ENCODE measurements at places on chromosomes 7 and 10.

- peak; percentile 6 for DNase-seq
Observed at GRCh38 chr7:37052705-37053104, 328.4 kb upstream of the AOAH start.

DNA sequence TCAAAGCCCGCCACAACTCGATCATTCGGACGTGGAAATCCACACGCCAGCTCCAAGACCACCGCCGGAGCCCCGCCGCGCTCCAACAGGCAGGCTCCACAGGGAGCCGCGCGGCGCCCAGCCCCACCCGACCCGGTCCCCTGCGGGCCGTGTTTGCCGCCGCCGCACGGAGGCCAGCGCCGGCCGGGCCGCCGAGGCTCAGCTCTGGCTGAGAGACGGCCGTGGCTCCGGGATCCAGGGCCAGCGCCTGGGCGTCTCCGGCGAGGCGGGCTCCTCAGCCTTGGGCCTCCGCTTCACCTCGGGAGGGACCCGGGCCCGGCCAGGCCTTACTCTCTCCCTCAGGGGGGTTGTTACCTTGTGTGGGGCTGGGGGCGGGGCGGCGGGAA lies 333 bp downstream of the SMNDC1 start:
- DNase-seq = no peak

- no peak for DNase-seq
Observed at GRCh38 chr10:114975091-114975490, 37.1 kb downstream of the TRUB1 start.

GRCh38 chr7:14635955-14636354 lies 266.6 kb downstream of the DGKB start:
- DNase-seq = no peak

DNA sequence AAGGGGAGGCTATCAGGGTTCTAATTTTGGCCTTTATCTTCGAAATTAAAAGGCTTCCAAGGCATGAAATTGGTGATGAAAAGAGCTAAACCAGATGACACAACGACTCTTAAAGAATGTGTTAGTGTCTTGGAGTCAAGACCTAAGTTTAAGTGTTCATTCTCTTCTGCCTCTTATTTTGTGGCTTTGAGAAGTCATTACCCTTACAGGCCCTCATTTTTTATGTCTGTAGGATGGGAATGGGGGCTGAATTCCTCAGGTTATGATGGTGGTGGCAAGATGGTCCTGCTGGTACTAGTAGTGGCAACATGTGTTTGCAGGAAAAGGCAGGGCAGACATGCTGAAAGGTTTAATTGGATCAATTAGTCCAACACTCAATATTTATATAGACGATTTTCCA lies 15.4 kb downstream of the TAS2R60 start:
- DNase-seq = no peak

DNA sequence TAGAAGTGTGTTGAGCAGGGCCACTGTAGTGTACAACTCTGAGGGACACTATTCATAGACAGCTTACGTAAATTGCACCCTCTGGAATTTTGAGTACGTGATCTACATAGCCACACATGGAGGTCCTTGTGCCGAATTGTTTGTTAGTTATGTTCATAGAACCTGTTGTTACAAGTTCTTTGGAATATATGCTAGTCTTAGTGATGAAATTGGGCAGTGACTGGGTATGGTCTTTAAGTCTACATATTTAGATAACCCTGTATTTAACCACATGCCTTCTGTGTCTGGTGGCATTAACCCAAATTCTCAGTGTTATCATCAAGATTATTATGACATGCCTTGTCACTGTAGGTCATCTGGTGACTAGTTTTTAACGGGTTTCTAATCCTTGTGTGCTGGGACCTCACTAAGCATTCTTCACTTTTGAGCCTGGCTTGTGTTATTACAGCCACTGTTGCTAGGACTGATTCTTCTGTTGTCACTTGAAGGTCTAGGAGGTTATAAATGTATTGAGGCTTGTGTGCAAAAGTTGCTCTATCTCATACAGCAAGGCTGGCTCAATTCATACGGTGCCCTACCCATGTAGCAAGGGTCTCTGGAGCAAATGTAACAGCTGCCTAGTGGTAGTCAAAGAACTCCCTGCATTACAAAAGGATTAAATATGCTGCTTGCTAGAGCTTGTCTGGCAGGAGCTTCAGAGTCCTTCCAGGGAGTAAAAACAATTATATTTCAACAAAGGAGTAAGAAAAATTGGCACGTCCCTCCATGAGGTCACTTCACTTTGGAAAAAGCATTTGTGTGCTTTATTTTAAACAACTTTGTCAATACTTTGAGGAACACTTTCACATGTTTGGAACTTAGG lies 65.4 kb downstream of the CDK14 start:
- DNase-seq = no peak

- no peak for DNase-seq
Observed at GRCh38 chr10:1116696-1117280, 60.6 kb downstream of the WDR37 start.

GRCh38 chr7:34823650-34824258 lies 165.7 kb downstream of the NPSR1 start:
- DNase-seq = peak; percentile 52
